WERI-Rb-1 (cell line): ENCODE measurements at places on chromosomes 11 and 22.

DNA sequence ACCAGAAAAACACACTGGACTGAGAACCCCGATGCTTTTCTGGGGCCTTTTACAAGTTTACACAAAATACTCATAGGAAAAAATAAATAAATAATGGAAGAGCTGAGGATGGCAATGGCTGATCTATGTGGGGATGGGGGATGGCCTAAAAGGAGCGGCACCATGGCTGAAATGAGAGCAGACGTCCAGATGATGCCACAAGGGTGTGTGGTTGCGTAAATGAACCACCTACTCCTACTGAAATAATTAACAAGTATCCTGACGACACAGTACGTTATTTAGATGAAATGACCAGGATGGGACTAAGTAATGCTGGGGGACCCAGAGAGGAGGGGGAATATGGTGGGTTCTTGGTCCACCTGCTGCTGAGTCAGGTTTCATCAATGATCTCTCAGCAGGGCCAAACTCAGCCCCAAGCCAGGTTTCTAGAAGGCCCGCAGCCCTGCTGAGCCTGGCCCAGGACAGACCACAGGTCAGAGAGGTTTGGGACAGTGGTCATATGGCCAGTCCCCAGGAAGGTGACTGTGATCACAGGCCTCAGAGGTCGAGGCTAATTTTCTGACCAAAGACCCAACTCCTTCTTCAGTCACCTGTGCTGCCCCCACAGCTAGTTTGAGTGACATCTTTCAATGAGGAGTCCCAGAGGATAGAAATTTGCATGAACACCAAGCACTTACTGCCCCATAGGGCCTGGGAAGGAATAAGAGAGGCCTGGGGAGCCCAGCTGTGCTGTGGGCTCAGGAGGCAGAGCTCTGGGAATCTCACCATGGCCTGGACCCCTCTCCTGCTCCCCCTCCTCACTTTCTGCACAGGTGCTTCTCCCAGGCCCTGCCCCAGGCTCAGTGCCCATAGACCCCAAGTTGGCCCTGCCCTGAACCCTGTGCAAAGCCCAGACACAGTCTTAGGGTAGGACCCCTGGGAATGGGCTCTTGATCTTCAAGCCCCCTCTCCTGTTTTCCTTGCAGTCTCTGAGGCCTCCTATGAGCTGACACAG lies 76.3 kb upstream of the IGLL5 start:
- no peak for DNase-seq

GRCh38 chr11:64888729-64889511 lies 10.5 kb upstream of the EHD1 start:
- no peak for DNase-seq

DNA sequence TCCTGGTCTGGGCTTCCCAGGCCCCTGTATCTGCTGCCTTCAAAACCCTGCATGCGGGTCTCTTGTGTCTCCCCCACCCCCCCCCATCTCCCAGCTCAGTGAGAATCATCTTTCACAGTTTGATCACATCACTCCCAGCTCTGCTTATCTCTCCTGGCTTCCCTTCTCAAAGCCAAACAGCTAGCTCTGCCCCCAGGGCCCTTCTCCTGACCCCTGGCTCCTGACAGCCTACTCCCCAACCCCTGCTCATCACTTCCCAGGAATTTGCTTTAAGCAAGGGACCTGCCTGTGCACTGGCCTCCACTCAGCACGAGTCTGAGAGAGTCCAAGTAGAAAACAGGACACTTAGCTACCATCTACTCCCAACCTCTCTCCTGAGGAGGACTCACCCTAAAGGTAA lies 342.7 kb downstream of the TENM4 start:
- no peak for DNase-seq

- no peak for DNase-seq
Measured at GRCh38 chr22:47460861-47461260, 698.4 kb downstream of the TBC1D22A start.

DNA sequence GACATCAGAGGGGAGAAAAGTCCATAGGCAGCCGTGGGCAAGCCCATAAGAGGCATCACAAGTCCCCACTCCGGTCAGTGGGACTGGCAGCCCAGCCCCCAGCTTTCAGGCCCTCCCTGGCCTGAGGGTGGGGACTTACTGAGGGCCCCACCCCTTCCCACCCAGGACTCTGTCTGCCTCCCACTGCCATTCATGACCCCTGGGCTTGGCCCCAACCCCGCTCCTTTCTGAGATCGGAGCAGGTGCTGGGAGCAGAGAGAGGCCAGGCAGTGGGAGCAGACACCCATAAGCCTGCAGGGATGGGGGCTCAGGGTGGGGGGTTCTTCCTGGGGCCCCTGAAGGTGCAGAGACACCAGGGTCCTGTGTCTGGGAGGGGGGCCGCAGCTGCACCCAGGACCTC lies 5.1 kb downstream of the UPK2 start:
- DNase-seq = no peak

GRCh38 chr22:49014227-49015201 lies 813.2 kb downstream of the BRD1 start:
- DNase-seq = peak; percentile 3

- no peak for DNase-seq
Measured at GRCh38 chr11:88301488-88302140, 35.9 kb downstream of the CTSC start.

- DNase-seq = no peak
Measured at GRCh38 chr22:35307892-35308291, 8.2 kb downstream of the TOM1 start.

DNA sequence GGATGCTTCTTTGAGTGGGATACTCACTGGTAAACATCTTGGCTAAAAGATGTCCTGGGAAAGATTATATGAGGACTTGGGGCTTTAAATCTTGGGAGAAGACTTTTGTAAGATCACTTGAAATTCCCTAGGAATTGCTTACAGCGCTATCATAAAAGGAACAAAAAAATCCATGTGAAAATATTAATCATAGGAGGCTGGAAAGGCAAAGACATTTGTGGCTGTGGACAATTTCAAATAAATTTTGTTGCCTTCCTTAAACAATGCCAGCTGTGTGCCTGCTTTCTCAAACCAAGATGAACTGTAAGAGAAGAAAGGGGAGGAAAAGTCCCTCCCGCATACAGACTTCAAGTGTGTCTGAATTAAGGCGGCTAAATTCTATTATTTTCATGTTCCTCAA lies 75.6 kb downstream of the SNX19 start:
- DNase-seq = no peak

GRCh38 chr11:102302241-102302640 lies 15.0 kb upstream of the BIRC3 start:
- DNase-seq = no peak

- peak; percentile 74 for DNase-seq
Measured at GRCh38 chr11:61577383-61578118, 3.3 kb downstream of the SYT7 start.

- no peak for DNase-seq
Measured at GRCh38 chr11:27293515-27294417, 69.2 kb downstream of the CCDC34 start.

GRCh38 chr11:44275241-44275640 lies 34.7 kb downstream of the ALX4 start:
- no peak for DNase-seq

DNA sequence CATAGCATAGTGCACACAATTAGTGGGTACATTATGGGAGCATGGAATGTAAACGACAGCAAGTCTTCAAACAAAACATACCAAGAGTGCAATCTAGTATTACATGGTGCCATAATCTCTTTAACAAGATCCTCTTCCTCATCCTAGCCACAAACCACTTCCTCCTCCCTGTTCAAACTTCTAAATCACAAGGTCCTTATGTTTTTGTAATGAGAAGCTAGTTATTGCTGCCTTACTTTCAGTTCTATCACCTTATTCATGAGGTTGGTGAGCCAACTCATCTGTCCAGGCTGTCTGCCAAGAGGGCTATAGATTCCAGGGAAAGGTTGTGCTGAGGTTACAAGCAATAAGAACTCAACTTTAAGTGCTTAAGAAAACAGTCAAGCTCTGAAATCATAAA lies 195.4 kb upstream of the ARHGAP20 start:
- DNase-seq = no peak

DNA sequence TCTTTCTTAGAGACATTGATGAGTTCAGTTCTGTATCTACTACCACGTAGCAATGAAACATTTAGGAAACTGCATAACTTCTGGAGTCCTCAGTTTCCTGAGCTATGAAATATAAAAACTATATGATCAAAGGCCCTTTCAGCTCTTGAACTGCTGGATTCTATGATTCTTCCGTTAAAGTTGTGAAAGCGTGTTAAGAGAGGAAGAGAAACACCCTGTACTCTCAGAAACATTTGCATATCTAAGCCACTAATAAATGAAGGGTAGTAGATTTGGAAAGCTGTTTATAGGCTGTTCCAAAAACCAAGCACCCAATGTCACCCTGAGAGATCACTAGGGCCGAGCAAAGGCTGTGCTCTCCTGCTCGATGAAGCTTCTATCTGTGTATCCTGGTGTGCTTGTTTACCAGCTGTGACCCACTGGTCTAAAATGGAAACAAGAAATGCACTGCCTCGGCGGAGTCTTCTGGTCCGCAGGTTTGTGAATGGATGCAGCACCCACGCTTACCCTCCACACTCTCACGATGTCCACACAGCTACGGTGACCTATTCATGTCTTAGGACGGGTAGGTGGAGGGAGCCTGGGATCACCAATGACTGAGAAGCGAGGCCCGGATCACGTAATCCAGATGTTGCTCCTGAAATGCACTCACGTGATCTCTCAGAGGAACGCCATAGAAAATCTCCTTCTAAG lies 325.8 kb downstream of the OPCML start:
- DNase-seq = no peak

GRCh38 chr11:75429902-75430713 lies 2.9 kb downstream of the KLHL35 start:
- no peak for DNase-seq

DNA sequence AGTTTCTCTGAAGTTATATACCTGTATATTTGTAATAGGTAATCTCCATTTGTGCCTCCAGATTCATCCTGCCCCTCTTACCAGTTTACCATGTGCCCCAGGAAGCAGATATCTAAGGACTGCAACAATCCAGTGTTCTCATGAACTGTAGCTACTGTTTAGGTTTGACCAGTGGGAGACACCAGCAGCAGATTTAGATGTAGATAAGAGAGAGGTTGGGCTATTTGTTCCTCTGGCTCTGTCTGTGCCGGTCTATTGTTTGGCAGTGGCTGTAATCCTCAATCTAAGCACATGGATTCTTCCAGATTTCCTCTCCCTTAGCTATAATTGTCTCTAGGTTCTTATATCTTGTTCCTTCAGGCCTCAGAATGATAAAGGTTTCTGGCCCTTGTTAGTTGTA lies 88.4 kb downstream of the ANO3 start:
- DNase-seq = no peak

DNA sequence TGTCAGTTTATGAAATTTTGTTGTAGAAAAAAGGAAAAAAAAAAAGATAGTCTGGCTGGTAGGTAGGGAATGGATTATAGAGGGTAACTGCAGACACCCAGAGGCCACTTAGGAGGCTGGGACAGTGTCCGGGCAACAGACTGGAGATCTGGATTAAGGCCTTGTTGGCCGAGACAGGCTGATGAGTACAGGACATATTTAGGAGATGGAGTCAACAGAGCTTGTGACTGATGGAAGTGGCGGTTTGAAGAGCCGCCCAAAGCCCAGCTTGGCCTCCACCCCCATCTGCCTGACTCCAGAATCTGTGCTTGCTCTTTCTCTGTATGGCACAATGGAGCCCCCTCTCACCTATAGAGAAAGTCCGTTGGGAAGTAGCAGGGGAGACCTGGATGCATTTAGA lies 7.6 kb downstream of the PLEKHB1 start:
- DNase-seq = no peak

DNA sequence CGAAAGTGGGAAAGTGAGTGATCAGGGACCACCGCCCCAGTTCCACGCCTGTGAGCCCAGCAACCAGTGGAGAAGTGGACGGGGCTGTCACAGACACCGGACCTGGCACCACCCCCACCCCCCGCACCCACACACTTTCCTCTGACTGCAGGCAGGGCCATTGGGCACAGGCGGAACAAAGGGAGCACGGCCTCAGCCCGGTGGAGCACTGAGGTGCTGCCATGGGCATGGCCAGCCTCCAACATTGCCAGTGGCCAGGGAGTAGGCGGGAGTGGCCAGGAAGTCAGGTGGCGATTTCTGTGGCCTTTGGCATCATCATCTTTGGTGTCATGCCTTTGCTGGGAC lies 78.5 kb downstream of the BCR start:
- DNase-seq = no peak

GRCh38 chr11:71404209-71404608 lies 44.0 kb downstream of the DHCR7 start:
- no peak for DNase-seq

DNA sequence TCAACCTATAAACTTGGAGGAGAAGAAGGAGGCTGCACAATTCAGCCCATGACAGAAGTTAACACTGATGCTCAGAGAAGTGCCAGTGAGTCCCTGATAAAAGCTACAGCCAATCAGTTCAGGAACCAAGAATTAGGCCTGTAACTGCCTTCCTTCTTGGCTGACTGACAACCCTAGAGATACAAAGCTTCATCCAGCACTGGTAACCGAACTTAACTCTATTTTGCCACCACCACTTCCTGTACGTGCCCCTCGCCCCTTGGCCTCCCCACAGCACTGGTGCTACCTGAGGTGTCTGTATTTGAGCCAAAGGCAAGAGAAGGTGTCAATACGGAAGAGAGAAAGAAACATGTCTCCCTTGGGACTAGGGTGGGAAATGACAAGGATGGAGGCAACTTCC lies 40.1 kb upstream of the POU2AF1 start:
- DNase-seq = no peak

- peak; percentile 54 for DNase-seq
Measured at GRCh38 chr11:64619811-64620380, 28.9 kb downstream of the SLC22A12 start.

DNA sequence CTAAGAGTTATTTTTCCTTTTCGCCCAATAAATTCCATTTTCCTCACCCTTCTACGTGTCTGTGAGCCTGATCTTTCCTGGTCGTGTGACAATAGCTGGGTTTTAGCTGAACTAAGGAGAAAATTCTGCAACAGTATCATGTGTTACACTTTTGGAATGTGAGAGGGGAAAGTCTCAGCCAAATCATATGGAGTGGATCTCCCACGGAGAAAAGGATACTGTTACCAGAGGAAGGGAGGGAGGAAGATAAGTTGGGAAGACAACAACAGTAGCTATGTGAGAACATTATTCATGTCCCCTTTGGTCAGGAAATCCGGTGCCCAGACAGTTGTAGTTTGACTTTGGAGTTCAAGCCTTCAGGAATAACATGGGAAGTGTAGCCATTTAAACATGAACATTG lies 584.0 kb upstream of the RAG2 start:
- DNase-seq = no peak

DNA sequence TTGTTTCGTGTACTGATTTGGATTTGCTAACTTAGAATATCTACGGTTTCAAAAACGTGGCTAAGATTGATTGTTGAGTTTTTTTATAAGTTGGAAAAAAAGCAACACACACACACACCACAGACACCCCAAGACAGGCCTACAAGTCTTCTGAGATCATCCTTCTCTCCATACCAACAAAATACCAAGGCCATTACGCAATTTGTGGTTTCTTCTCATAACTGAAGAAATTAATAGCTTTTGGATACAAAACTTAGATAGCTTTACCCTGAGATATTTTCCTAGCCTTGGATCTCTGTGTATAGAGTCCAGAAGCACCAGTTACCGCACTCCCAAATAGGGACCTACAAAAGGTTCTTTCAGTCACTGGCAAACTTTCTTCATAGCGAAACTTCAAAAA lies 113.6 kb downstream of the SIK3 start:
- no peak for DNase-seq
